ENCODE measurements at places on chromosomes 5 and 9.

DNA sequence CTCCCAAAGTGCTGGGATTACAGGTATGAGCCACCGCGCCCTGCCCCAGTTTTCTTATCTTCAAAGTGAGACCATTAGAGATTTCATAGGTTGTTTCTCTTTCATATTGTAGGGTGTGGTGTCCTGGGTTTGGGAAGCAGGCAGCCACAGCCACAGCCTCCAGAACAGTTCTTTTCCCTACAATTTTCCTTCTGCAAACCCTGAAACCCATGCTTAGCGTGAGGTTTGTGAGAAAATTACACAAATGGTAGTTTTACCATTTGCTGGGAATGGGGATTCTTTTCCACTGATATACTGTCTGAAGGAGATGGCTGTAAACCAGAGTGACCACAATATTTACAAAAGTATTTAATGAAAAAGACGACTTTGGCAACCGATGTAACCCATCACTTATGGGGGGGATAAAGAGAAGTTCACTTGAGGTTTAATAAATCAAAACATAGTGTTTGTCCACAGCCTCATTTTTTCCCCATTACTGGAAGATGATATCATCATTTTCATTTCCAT lies 26.7 kb upstream of the ECM2 start:
- no peak for DNase-seq

GRCh38 chr9:104961238-104961637 lies 33.3 kb upstream of the ABCA1 start:
- DNase-seq, result peak; percentile 65

DNA sequence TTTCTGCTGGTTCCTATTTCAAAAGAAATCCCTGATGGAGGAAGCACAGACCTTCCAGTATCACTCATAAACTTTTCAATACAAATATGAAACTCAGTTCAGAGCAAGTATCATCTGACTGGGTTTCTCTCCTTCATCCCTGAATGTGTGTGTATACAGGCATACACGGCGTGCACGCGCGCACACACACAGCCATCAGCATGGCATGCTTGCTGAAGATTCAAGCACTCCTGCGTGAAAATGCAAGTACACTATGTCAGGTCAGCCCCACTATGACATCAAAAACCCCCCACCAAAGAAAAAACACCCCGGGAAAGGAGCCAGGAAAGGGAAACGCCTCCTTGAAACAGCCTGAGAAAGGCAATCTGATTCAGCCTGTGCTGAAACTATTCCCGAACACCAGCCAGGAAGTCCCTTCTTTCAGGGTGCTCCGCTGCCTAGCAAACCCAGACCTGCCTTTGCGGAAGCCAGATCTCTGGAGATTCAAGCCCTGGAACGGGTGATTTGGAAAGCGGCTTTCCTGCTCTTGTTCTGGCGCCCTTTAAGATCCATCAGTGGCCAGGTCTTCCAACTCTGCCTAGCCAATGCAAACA lies 831 bp downstream of the KLHL3 start:
- peak; percentile 55 for DNase-seq

GRCh38 chr9:93098236-93098946 lies 2.4 kb downstream of the CARD19 start:
- DNase-seq, result no peak

DNA sequence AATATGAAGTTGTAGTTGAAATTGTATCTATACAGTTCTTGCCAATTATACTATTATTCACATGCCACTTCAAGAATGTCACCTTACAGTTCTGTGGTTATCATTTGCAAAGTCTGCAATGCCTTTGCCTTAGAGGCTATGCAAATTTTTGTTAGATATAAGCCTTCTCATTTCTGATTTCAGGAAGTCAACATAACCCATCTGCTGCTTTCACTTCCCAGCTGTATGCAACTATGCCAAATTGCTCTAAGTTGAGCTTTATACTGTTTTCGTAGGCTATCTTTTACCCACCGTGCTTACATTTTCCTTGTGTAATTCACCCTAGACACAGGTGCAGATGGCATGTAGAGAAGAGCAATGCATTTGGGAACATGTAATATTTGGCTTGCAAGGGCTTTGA lies 1083.0 kb downstream of the CDH9 start:
- DNase-seq, result no peak

- DNase-seq, result no peak
These were observed 3.9 kb downstream of the SEPTIN8 start for GRCh38 chr5:132773114-132773513.

- no peak for DNase-seq
These were observed 19.1 kb upstream of the KCNMB1 start for GRCh38 chr5:170408226-170408625.

DNA sequence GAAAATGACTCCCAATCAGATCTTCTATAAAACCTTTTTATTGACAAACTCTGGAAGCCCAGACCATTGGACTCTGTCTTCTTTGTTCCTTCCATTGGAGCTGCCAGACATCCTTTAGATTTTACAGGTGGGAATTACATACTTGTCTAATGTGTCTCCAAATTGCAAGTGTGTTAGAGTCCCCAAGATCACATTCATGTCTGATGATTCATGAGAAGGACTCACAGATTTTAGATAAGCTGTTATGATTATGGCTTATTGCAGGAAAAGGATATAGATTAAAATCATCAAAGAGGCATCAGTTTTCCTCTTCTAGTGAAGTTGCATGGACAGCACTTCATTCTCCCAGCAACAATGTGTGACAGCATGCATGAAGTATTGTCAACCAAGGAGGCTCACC lies 70.4 kb downstream of the MUSK start:
- DNase-seq, result no peak

DNA sequence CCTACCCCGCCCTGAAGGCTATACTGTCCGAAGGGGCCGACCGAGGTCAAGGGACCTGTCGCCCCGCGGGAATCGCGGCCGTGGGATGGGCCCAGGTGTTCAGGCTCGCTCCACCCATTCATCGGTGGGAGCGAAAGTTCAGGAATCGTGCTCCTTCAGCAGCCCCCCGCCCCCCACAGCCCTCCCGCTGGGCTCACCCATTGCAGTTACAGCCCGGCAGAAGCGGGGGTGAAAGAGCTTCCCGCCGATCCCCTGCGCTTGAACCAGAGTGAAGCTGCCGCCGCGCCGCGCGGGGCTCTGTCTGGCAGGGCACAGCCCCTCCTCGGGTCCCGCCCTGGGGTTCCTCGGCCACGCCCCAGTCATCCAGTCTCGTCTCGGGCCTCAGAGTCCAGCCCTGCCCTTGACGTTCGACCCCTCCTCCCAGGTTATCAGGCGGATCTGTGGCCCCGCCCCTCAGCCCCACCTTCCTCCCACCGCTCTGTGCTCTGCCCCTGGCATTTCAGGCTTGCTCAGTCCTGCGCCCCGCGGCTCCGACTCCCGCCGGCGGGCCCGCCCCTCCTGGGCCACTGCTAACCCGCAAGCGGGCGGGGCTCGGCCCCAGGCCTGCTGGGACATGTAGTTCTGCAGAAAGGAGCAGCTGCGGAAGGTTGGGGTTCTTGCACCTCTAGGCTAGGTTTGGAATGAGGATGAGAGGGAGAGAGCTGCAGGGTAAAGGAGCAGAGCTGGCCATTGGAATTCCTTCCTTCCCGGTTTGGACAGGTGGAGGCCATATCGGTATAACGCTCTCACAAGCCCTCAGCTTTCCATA lies at the start of gene MYORG:
Gene MYORG (minus strand): TSS at position 303 of the 808 bp plus-strand sequence. CDS start 3,955 bp downstream, outside the sequence.
- DNase-seq, result peak; percentile 91

Measured in NCI-H1417 (cell line).